ENCODE measurements at places on chromosomes 16 and 17.

GRCh38 chr17:58091024-58091567 is 7.9 kb downstream of the DYNLL2 start:
- no peak for DNase-seq

DNA sequence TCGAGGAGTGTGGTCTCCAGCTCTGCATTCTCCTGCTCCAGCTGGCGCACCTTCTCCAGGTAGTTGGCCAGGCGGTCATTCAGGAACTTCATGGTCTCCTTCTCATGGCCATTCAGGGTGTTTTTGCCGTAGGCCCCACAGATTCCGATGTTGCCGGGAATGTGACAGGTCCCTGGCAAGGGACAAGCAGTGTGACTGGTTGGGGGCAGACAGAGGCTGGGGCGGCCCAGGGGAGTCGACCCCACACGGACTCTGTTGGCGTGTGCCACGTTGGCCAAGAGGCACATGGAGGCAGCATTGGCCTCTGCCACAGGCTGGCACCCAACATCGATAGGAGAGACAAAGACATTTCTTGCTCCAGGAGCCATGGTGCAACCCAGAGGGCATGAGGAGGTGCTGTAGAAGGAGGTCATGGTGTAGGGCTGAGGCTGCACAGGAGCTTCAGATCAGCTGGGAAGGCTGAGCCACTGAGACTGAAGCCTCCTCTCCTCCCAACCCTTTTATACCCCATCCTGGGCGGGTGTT is at the start of gene KRT37:
Gene KRT37, minus strand, starts transcription at position 475 of the 525 bp plus-strand sequence. Its CDS starts 62 bp downstream, at position 413.
- DNase-seq, result no peak

GRCh38 chr17:33647956-33648355 is 354.9 kb upstream of the ASIC2 start:
- DNase-seq, result no peak

DNA sequence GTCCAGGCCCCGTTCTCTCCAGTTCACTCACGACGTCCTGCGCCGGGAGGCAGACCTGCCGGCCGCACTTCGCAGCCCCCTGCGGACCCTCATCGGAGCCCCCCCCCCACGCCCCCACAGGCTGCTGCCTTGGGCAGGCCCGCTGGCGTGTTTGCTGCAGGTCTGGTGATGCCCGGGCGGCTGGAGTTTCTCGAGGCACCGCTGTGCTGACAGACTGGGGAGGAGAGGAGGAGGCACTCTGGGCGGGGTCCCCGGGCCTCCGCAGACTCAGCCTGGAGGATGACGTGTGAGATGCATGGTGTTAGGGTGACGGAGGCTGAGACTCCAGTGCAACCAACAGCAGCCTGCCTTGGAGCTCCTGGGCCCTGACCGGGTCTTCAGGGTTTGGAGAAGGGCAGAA is 24.1 kb downstream of the BAIAP2 start:
- DNase-seq, result no peak

- no peak for DNase-seq
Measured at GRCh38 chr17:79115487-79115886, 40.9 kb downstream of the ENGASE start.

GRCh38 chr17:33072421-33073161 is 80.9 kb downstream of the SPACA3 start:
- DNase-seq, result no peak

Measured in fibroblast of skin of scalp (primary cell).